ENCODE measurements at places on chromosomes 5 and 9.

GRCh38 chr9:84850830-84851392 is 181.4 kb downstream of the NTRK2 start:
- no peak for DNase-seq

- DNase-seq, result no peak
Measured at GRCh38 chr9:87498046-87498810, 561 bp downstream of the DAPK1 start.

GRCh38 chr5:5795074-5795771 is 372.7 kb downstream of the ICE1 start:
- no peak for DNase-seq

DNA sequence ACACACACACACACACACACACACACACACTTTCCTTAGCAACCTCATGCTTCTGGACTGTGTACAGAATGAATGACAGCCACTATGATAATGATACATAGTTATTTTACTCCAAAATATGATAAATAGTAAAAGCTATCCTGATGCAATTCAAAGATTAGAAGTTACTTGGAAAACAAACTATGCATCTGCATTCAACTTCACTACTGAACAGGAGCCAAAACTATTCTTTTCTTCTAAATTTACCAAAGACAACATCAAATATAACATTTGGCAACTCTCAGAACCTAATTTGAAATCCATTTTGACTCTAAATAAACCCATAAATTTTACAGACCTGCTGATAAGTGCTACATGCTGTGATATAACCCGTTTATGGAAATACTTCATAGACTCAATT is 33.3 kb downstream of the GLIS3 start:
- DNase-seq, result no peak

GRCh38 chr9:32348106-32348695 is 36.2 kb upstream of the ACO1 start:
- no peak for DNase-seq

- no peak for DNase-seq
Measured at GRCh38 chr5:151221574-151221973, 2.3 kb downstream of the CCDC69 start.

DNA sequence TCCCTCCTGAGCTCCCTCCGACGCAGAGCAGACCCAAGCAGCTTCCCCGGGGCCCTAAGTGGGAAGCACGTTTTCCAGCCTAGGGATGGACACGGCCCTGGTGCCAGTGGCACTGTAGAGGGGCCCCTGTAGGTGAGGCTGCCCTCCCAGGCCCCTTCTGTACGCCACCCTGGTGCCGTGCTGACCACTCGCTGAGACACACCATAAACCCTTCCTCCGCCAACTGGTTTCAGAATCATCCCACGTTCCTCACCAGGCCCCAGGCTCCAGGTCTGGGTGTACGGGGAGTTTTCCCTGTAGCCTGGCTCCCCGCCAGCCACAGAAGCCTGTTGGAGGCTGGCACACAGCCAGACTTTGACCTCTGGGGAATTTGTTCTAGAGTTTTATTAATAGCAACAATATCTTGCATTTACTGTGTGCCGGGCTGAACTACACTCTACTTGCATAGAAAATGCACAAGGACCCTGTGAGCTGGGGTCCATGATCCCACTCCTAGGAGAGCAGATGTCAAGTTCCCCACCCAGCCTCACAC is 18.2 kb upstream of the WDR38 start:
- DNase-seq, result no peak

- DNase-seq, result no peak
Measured at GRCh38 chr9:116953271-116953670, 266.2 kb downstream of the TRIM32 start.

DNA sequence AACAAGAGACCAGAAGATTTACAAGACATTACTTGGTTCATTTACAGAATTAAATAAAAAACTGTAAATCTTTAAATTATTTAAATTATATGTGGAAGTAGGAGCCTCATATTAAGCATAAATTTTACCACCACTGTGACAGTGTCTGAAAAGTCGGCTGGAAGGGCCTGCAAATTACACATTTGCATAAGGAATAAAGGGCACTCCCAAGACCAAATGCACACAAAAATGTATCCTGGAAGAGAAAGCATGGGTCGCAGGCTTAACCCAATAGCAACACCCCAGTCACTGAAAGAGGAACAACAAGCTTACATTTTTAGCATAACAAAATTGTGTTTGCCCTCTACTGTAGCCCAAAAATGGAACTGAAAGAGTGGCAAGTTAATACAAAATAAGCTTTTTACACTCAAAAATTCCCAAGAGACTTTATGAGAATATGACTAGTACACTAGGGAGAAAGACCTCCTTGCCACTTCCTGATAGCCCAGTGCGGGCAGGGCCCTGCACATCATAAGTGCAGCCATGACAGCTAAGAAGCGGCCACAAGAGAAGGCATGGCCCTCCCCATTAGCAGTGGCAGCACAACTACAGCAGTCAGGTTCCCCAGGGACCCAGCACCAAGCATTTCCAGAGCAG is 482.0 kb downstream of the DTWD2 start:
- no peak for DNase-seq

- DNase-seq, result no peak
Measured at GRCh38 chr5:80925931-80926330, 34.2 kb upstream of the RASGRF2 start.

- no peak for DNase-seq
Measured at GRCh38 chr9:120773256-120773655, 20.0 kb downstream of the FBXW2 start.
